Stimulated activated CD8-positive, alpha-beta memory T cell treated with anti-CD3 and anti-CD28 coated beads, Interleukin-15, amount 100 ng/mL, for 48 hours (primary cell): ENCODE measurements at places on chromosomes 1 and 21.

DNA sequence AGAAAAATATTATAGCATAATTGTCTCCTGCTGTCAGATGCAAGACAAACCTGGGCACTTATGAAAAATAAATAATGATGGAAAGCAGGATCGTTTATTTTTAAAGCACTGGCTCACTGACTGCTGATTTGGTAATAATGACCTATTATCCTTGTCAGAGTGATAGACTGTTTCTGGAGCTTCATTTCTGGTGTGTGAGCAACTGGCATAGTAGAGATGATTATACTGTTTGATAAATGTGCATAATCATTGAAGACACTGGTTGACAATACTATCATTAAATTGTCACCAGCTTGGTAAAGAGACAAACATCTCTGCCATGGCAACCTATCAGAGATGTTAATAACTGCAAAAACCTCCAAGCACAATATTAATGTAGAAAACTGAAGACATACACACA is 179.9 kb upstream of the ZNF644 start:
- DNase-seq, result no peak

DNA sequence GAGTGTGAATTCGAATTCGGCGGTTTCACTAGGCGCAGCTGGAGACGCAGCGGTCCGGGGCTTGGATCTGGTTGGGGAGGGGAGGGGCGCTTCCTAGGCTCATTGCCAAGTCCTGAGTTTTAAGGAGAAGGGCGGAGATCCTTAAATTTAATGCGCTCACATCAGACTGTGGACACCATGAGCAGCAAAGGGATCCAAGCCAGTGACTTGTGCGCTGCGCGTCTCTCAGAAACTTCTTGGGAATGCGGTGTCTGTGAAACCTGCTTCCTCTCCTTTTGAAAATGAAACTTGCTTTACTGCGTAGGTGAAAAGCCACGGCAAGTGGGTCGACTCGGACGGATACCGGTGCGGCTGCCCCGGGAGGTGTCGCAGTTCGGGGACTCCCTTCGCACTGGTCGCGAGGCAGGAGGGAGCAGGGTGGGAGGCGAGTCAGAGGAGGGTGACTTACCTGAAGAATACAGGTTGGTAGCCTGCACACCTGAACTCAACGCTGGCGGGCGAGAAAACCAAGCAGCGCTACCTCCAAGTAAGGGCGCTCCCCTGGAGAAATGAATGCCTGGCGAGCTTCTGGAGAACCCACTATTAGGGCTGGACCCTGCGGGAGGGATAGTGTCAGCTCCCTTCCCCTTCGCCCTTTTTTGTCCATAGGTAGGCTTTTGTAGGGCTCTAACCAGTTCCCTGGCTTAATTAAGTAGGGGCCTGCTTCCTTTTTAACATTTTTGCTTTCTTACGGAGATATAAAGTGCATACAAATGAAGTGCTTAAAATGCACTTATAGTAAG is 992 bp downstream of the TENT5C start:
- peak; percentile 41 for DNase-seq

GRCh38 chr1:97824200-97824599 is 96.6 kb downstream of the DPYD start:
- DNase-seq, result no peak

GRCh38 chr1:182446033-182446669 is 3.8 kb upstream of the RGSL1 start:
- DNase-seq, result no peak

DNA sequence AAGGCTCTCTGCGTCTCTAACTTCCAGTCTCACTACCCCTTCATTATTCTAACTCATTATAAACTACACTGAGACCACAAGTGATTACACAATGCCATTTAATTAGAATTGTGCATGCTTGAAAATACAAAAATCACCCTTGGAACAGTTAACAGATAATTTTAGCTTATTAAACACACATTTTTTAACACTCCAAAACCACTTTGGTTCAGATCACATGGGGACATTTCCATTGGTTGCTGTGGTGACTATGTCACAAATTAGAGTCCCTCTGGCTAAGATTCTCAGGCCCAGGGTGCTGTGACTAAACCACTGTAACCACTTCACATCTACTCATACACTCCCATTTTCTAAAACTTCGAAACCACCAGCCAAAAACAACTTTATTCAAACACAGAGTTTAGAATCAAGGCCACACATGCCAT is 43.0 kb downstream of the JAK1 start:
- DNase-seq, result peak; percentile 44

GRCh38 chr1:185680453-185680852 is 53.7 kb upstream of the HMCN1 start:
- no peak for DNase-seq

GRCh38 chr1:237832858-237833257 is 57.9 kb downstream of the ZP4 start:
- no peak for DNase-seq

GRCh38 chr1:3676581-3677470 is 24.5 kb downstream of the TP73 start:
- DNase-seq, result no peak

GRCh38 chr1:170765712-170766330 is 101.9 kb downstream of the PRRX1 start:
- no peak for DNase-seq

DNA sequence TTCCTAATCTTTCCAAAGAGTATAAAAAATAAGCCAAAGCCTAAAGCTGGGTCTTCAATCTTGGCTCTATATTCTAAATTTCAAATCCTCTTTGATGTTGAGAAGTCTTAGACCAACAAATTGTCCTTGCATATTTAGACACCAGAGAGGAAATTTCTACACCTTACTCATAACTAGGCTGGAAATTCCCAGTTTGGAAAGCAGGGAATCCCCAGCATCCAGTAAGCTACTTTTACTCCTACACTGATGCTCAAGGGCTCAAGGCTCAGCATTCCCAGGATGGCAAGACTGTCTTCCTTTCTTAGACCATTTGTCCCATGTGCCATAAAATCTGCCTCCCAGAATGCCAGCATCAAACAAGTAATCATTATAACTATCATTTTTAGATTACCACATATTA is 28.3 kb downstream of the PRDX6 start:
- DNase-seq, result no peak

DNA sequence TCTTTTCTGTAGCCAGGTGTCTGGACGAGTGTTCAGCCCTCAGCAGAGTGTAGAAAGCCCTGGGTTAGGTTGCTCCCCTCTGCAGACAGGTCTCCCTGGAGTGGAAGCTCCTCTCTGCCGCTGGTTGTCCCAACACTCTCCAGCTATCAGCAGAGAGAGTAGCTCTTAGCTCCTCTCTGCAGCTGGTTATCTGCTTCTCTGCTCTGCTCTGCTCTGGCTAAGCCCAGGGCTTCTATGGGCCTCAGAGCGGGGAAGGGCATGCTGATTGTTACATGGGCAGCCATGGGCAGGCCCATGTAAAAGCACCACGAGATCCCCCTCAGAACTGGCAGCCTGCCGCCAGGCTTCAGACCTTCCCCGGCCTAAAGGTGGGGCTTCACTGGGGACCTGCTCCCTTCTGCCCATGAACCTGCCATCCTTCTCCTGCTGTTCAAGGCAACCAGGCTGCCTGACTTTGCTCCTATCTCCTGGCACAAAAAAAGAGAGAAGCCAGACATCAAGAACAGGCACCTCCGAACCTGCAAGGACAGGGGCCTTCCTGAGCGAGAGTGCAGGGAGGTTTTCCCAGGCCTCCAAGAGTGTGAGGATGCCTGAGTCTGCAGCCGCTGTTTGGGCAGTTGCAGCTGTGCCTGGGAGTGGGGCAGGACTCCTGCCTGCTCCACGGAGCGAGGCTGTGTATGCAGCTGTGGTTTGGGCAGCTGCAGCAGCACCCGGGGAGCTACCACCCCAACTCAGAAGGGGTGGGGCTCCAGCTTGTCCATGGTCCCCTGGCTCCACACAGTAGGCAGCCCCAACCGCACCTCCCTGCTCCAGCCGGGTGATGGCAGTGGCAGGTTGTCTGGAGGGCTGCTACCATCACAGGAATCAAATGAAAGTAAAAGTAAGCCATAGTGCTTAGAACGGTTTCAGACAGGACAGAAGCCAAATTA is 973.7 kb downstream of the LTN1 start:
- no peak for DNase-seq

GRCh38 chr1:234584420-234584805 is 25.6 kb downstream of the IRF2BP2 start:
- DNase-seq, result no peak

- DNase-seq, result no peak
These were observed 173.1 kb downstream of the LMO4 start for GRCh38 chr1:87501738-87502137.

DNA sequence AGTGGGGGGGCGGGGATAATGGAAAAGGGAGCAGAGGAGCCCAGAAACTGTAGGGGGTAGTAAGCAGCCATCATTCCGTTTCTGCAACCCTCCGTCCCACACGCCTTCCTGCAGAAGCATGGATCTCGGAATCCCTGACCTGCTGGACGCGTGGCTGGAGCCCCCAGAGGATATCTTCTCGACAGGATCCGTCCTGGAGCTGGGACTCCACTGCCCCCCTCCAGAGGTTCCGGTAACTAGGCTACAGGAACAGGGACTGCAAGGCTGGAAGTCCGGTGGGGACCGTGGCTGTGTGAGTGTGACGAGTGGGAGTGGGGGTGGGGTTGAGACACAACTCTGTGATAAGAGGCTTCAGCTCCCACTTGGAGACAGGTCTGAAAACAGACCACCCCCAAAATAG is 706 bp downstream of the CREB3L4 start:
- no peak for DNase-seq

DNA sequence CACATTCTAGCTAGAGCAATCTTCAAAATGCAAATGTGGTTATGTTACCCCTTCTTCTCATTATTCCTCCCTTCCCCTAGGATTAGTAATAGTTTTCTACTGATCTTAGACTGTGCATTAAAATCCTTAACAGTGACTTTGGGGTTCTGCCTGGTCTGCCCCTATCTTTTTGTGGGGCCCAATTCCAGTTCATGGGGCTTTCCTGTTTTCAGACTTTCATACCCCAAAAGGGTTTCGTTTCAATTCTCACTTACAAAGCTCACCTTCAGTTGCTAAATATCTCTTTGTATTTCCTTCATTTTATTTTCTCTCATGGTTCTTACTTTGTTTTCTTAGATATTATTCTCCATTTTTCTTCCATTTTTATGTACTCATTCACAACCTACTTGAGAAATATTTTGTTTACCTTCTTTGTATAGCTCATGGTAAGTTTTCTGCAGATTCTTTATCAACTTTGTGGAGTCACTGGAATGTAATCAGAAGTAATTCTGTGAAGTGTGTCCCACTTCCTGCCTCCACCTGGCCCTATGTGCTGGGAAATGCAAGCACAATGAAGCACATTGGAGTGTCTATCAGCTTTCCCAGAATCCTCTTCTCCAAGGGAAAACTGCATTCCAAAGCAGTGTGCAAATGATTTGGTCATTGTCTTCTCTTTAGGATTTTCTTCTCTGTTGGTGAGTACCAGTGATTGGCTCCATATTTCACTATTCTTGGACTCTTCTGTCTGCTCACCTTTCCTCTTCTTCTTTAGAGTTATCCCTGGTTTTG is 350.2 kb downstream of the ZNF326 start:
- no peak for DNase-seq

- DNase-seq, result no peak
These were observed 443.4 kb upstream of the ZP4 start for GRCh38 chr1:238334170-238334569.

DNA sequence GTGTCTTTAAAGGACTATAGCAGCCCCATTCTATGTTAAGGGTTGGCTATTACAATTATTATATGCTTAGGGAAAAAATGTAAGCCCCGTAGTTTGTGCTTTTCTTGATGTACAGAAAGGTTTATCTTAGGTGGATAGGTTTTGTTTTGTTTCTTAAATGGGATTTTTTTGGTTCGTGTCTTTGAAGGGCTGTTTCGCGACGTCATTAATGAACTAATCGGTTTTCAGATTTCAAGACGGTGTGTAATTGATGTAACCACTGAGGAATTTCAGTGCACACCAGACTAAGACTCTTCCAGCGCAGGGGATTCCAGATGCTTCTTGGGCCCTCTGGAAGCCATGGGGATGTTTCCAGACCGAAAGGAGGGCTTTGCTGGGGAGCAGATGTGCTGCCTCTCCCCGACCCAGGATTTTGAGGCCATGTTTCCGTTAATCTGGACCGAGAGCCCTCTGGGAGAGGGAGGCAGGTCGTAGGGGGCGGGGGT is 4.8 kb upstream of the SIM2 start:
- DNase-seq, result no peak

DNA sequence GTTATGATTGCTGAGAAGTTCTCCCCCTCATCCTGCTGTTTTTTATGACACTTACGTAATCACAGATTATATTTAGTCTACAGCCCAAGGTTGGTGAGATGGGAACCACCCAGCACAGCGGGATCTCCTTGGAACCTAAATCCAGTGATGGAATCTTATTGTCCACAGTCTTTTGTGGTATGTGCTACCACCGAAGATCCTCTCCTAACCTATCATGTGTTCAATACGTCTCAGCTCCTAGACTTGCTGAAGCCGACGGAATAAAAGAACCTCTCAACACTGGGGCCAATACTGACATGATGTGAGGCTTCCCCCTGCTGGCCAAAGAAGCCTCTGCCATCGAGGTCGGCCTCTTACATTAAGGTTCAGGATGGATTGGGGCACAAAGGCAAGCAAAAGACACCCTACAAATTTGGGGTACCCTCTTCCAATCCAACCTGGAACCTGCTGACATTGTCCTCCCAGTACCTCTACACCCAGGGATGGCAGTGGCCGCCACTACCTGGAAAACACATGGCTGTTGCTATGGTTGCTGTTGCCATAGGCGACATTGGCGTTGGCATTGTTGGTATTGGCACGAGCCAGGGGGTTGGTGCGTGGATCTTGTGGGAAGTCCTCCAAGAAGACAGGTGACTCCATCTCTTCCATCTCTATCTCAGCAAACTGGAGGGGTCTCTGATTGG is 19.4 kb upstream of the KIF21B start:
- no peak for DNase-seq

DNA sequence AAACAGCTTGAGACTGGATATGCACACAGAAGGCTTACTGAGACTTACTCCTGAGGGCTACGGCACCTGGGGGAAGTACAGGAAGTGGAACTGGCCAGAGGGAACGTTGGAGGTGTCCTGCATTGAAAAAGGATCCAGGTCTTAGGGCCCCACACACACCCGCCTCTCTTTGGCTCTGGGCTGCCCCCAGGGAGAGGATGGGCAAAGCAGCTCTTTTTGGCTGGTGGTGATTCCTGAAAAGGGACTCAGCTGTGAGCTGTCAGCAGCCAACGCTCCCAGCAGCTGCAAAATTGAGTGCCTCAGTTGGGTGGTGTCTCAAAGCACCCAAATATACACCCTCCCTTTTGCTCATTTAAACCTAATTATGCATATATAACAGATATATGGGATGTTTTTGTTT is 213.2 kb downstream of the TNR start:
- DNase-seq, result no peak

- no peak for DNase-seq
These were observed 69.9 kb downstream of the RRAGC start for GRCh38 chr1:38789498-38790169.

GRCh38 chr1:212814537-212815334 is 23.0 kb downstream of the TATDN3 start:
- no peak for DNase-seq

GRCh38 chr1:217781056-217781455 is 149.9 kb downstream of the SPATA17 start:
- no peak for DNase-seq

DNA sequence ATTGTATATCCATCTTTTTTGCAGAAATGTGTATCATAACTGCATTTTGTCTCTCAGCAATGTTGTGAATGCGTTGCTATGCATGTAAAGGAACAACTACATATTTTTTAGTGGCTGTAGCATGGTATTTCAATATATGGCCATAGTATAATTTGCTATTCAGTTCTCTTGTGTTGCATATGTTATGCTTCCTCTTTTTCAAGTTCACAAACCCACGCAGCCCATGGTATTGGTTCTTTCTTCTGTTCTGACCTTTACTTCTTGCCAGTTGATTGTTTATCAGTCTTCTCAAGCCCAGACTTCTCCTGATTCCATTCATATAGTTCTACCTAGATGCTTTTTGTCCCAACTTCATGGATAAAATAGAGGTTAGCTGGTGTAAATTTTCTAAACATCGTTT is 6.1 kb downstream of the SLC22A15 start:
- no peak for DNase-seq
